ENCODE measurements at places on chromosomes 5 and 9.

GRCh38 chr5:124719113-124719967 is 27.1 kb downstream of the ZNF608 start:
- DNase-seq, result no peak

DNA sequence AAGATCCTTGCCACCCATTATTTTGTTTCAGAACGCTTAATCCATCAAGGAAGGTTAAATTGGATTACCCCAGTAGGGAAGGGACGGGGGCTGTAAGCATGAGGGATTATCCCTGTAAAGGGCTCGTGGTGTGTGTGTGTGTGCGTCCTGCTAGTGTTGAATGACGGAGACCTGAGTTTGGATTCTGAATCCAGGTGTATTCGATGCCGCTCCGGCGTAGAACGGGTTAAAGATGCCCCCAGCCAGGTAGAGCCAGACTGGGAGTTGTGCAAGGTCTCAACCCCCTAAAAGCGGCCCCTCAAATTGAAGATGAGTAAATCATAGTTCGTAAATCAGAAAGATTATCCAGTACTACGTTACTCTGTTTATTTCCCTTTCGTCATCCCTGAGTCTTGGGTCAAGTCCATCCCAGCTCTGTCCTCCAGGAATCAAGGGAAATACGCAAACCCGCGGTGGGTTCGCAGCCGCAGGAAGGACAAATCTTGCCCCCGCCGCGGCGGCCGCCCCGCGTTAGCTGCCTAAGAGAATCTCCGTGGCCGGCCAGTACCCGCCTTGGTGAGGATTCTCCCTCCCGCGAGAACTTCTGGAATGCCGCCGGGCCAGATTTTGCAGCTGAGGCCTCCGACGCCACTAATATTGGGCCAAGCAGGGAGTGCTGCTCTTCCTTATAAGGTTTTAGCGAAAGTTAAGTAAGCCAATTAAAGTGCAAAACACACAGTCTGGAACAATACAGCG is 586 bp upstream of the MTAP start:
- DNase-seq, result no peak

DNA sequence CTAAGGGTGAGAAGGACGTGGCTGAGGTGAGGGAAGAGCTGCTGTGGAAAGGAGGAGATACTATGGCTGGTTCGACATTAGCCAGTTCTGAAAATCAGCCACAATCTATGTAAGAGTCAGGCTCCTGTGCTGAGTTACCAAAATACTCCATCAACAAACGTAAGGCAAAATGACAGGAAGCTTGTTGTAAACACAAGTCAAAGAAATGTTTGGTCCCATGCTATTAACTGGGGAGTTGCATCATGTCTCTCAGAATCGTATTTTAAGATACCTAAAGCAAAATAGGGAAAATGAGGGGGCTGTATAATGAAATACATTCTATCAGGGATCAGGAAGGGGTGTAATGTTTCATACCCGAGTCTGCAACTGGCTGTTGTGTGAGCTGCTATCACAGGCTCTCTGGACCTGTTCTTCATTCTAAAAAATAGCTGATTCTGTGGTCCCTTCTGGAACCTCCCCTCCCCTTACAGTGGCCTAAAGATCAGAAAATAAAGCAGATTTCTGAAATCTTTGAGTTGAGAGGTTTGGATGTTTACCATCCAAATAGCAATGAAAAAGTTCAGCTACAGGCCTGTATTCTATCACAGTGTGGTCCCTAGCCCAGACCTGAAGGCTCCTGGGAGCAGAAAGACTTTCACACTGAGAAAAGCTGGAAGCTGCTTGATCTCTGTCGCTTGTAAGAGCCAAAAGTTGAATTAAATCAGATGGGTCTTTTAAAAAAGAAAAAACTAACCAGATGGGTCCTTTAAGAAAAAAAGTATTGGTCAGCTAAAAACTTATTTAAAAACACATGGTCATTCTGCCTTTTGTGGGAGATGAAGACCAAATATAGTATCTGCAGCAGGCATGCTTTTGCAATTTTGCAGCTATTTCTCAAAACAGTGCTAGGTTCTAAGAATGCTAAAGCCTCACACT is 97.8 kb upstream of the SMC5 start:
- no peak for DNase-seq

DNA sequence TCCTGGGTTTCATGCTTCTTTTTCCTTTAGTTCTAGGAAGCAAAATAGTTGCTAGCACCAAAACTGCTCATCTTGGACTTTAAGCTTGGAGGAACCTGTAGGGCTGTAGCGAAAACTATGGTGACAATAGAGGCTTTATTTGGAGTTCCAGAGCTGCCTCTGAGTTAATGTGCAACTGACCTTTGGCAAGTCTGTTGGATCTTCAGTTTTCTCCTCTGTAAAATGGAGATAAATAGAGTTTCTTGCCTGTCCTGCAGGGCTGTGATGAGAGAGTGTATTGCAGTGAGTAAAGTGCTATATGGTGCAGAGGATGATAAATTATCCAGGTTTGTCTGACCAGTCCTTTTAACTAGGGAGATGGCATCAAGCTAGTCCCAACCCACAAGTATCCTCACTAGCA is 417.0 kb downstream of the MAN2A1 start:
- no peak for DNase-seq

- DNase-seq, result no peak
Measured at GRCh38 chr5:56838409-56839039, 23.2 kb downstream of the MAP3K1 start.

- no peak for DNase-seq
Measured at GRCh38 chr9:99262949-99263418, 40.9 kb downstream of the SEC61B start.

GRCh38 chr5:91423871-91424270 is 40.8 kb upstream of the ARRDC3 start:
- no peak for DNase-seq

- DNase-seq, result no peak
Measured at GRCh38 chr9:1388216-1388615, 338.1 kb downstream of the DMRT2 start.

GRCh38 chr9:128146591-128147120 is 2.6 kb upstream of the LCN2 start:
- no peak for DNase-seq

DNA sequence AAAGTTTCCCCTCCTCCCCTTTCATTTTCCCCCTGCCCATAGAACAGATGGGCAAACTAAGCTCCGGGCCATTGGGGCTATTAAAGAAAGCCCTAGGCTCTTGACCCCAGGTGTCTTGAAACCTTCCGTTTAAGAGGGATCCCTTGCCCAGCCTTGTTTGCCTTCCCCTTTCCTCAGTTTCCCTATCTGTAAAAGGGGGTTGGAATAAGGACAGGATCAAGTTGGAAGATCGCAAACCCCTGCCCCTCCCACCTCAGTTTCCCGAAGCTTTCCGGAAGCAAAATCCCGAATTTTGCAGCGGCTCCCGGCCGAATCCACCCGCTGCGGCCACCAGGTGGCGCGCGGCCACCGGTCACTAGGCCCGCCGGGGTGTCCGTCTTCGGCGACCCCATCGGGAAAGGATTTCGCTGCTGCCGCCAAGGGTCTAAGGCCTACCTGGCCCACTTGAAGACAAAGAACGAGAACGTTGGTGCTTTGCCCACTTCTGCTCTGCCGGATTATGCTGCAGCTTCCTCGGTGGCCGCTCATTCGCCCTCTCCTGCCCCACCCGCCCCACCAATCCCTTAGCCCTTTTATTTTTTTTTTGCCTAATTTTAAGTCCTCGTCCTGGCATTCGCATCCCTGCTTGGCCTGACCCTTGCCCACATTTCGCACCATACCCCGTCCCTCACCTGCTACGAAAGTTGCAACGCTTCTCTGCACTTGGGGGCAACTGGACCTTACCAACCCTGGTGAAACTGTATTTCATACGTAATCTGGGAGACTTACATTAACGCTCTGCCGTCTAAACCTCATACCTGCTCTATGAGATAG is 962 bp upstream of the NR6A1 start:
- DNase-seq, result no peak

DNA sequence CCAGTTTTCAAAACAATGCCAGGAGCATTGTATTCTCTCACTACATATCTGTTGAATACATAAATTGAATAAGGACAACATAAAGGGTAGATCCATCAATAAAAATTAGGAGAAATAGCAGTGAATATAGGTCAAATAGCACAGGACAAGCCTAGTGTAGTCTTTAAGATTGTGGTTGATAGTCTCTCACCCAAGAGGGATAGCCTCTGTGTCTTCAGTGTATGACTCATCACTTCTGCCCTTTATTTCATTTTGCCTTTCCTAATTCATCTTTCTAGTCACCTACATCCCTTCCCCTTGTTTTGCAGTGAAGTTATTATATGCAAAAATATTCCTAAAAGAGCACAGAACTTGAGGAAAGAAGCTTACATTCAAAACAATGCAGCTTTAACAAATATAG is 335.0 kb upstream of the TUSC1 start:
- no peak for DNase-seq

DNA sequence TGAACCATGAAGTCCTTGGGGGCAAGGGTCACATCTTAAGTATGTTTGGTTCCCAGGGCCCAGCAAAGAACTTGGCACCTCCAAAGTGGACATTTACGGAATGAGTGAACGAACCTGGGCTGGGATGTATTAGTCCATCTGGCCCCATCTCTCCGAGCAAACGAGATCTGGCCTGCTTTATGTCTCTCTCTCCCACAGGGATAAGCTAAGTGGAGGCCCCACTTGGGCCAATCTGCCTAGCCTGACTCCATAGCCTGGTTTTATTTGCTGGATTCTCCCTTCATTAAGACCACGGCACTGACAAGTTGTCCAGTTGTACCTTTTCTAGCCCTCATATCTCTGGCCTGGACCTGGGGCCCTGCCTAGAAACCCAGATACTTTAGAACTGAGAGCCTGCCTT is 2.1 kb downstream of the TTLL11 start:
- DNase-seq, result no peak

- no peak for DNase-seq
Measured at GRCh38 chr9:109232449-109233237, 65.6 kb upstream of the FRRS1L start.

DNA sequence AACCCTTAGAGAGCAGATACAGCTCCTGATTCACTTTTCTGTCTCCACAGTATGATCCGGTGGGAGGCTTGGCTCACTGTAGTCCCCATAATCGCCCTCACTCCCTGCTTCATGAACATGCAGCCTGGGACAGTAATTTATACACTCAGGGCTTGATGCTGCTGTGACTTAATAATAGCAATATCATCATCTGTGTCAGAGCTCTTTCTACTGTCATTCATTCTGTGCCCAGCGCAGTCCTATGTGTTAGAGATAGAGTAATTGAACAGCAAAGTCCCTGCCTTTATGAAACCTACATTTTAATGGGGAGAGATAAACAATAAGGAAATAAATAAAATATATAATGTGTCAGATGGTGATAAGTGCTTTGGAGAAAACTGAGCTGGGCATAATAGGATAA is 2.8 kb upstream of the HEMGN start:
- DNase-seq, result no peak

DNA sequence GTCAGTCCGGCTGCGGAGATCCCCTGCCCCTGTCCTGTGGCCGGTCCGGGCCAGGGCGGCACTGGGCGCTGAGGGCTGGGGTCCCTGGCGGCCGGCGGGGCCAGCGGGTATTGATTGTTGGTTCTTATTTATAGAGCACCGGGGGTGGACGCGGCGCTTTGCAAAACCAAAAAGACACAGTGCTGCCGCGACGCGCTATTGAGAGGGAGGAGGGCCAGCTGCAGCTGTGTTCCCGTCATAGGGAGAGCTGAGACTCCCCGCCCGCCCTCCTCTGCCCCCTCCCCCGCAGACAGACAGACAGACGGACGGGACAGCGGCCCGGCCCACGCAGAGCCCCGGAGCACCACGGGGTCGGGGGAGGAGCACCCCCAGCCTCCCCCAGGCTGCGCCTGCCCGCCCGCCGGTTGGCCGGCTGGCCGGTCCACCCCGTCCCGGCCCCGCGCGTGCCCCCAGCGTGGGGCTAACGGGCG is 2.5 kb downstream of the LRRC26 start:
- no peak for DNase-seq

- DNase-seq, result no peak
Measured at GRCh38 chr5:75468593-75468992, 42.8 kb downstream of the CERT1 start.

- no peak for DNase-seq
Measured at GRCh38 chr9:6133346-6134063, 82.1 kb upstream of the IL33 start.

DNA sequence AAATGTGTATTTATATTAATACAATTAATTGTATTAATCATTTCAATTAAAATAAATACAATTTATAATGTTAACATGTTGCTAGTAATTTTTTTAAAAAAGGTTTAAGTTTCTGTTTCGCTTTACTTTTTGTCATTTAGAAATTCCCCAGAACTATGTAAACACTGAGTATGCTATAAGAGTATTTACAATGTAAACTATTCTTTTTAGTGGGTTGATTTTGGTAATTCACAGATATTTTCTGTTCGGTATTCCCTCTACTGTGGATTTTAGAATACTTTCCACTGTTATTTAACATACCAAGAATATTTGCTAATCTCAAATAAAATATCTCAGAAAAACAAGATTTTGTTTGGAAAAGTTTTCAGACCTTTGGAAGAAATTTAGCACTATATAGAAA is 1564.4 kb downstream of the EFNA5 start:
- DNase-seq, result no peak

DNA sequence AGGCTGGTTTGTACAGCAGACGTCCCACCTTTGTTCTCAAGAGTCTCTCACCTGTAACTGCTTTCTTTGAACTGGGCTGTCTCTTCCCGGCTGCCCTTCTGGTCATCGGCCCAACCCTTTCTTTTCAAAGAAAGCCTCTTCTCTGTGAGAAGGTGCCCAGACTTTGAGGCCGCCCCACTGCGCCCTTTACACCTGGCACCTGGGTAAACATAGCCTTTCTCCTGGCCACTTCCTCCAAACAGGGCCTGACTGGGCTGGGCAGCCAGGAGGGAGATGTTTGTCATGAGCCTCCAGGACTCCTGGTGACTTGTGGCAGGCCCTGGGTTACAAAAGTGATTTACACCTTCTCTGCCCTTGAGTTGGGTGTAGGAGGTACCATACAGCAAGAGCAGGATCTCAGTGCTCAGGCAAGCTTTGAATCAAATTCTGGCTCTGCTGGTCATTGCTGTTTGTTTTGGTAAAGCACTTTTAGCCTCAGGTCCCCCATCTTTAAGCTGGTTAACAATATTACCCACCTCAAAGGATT is 127.2 kb upstream of the CXCL14 start:
- no peak for DNase-seq

DNA sequence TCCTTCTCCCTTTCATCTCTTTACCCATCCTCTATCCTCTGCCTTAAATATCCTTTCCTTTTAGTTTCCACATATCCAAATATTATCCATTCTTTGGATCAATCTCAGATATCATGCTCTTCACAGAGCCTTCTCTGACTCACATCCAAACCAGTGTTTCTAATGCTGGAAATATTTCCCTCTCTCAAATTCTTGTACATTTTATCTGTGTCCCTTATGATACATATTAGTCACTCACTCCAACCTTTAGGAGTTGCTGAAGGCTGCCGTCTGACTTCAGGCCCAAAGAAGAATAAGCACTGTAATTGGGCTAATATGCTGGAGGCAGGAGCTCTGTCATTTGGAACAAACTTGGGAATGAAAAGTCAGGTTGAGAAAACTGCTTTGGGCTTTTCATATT is 156.4 kb upstream of the RUSC2 start:
- DNase-seq, result no peak

DNA sequence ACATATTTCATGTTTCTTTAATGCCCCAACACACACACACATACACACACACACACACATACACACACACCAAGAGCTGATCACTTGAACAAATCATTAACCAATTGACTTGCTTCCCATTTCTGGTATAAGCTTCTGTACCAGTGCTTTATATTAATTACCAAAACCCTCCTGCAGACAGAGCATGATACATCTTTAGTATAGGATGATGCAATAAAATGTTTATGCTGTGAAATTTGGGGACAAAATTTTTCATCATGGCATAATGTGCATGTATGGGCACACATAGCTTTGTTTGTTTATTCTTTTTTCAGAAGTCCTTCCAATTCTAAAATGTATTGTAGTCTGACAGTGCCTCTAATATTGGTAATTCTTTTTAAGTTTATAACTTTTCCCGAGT is 34.5 kb downstream of the SLC1A3 start:
- DNase-seq, result no peak

Measured in T-helper 22 cell (primary cell).